H9 (cell line): ENCODE measurements at places on chromosomes 13 and 19. TPM values are rescaled to one million over a fixed set of nuclear protein-coding genes. Genes with fewer than 3 reads are reported as not detected.

GRCh38 chr13:113840541-113841352, 23.1 kb downstream of the GAS6 start:
- no peak for DNase-seq

GRCh38 chr13:33629605-33630360, 188.2 kb upstream of the RFC3 start:
- no peak for DNase-seq

The PSG3 gene
- not detected in 2 replicates for total RNA-seq

GRCh38 chr19:33437393-33437820, 63.9 kb downstream of the CEBPG start:
- no peak for DNase-seq

GRCh38 chr13:113283904-113284303, 13.1 kb upstream of the LAMP1 start:
- DNase-seq, result no peak

DNA sequence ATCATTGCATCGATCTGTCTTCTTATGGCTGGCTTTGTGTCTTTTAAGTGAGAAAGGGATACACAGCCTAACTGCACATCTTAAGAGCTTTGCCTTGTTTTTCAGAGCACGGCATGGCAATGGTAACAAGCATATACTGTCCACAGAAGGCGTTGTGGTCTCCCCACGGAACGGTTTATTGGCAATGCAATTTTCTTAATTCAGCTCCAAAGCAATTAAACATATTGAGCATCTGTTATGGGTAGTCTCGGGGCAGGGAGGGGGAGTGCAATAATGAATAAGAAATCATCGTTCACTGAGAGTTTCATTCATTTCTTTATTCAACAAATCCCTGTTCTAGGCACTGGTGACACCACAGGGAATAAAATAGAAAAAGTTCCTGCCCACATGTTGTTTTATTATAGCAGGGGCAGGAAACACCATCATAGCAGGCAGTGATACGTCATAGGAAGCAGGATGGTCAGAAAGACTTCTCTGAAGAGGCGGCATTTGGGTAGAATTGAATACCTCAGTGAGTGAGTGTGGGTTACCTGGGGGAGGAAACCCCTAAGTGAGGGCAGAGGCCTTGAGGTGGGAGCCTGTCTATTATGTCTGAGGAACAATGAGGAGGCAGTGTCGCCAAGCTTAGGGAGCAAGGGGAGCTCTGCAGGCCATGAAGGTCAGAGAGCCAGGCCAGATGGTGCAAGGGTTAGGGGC, 185.7 kb upstream of the KL start:
- DNase-seq, result no peak

DNA sequence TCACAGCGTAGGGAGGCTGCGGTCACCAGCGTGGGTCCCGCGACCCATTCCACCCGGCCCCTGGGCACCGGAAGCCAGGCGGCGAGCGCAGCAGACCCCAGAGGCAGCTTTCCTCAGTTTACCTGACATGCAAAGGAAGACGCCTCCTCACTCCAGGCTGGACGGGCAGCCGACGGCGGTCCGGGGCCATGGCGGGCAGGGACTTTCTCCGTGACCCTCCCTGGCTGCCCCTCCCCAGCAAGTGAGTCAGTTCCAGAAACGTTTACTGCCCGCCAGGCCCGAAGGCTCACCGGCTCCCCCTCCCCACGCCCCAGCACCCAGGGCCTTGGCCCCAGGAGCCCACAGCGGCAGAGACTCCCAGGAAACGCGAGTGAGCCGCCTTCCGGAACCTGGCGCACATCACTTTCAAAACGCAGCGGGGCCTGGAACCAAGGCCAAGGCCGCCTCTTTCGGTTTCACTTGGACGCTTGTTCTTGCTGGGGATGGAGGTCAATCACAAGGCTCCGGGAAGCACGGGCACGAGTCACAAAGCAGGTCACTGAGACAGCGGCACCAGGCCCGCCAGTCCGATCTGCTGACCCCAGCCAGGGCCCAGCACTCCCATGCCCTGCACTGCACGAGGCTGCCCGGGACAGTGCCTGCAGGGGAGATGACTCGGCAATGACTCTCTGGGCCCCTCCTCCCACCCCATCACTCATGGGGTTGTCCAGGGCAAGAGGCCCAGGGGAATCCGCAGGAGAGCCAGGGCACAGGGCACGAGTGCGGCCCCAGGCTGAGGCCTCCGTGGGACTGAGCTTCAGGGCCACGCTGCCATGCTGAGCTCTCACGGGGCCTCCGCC, 5.3 kb downstream of the SBNO2 start:
- DNase-seq, result no peak

- no peak for DNase-seq
Measured at GRCh38 chr13:19763618-19764017, 19.1 kb downstream of the PSPC1 start.

DNA sequence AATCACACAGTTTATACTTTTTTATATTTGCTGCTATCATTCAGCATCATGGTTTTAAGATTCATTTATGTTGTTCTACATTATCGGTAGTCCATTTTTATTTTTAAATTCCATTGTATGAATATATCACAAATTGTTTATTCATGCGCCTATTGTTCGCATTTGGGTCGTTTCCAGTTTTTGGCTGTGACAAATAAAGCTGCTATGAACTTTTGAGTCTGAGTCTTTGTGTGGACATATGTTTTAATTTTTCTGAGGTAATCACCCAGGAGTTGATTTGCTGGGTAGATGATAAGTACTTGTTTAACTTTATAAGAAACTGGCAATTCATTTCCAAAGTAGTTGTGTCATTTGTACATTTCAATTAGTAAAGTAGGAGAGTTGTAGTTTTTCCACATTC, 74.2 kb upstream of the CSNK1A1L start:
- DNase-seq, result no peak

The ADGRL1 gene
- 116 and 117 TPM in 2 replicates for total RNA-seq

DNA sequence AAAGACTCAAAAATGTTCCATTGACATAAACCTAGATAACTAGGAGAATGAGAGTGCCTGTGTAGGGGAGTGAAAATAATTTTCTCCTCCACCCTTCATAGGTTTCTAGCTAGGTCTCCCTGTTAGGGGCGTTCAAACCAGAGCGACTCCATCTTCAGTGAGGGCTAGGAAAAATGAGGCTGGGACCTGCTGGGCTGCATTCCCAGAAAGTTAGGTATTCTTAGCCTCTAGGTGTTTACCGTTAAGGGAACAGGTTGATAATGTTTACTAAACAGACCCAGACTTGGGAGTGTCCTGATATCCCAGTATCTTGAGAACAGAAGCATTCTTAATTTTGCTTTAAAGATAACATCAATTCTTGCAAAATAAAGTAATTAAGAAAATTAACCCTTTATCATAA, 20.1 kb downstream of the PABPC3 start:
- DNase-seq, result no peak

The CAMSAP3 gene
- total RNA-seq, result 28.4 and 31.3 TPM in 2 replicates

The SLC25A41 gene
- total RNA-seq, result 0.20 and 0.42 TPM in 2 replicates

The ZNF285 gene
- 3.9 TPM in 2 replicates for total RNA-seq

GRCh38 chr19:18385675-18386542, at the start of gene GDF15:
Gene GDF15, plus strand, starts transcription at chr19:18386158. Its CDS starts 32 bp downstream, at chr19:18386190.
- peak; percentile 94 for DNase-seq

The TDRD12 gene
- total RNA-seq, result 1.2 and 1.3 TPM in 2 replicates

DNA sequence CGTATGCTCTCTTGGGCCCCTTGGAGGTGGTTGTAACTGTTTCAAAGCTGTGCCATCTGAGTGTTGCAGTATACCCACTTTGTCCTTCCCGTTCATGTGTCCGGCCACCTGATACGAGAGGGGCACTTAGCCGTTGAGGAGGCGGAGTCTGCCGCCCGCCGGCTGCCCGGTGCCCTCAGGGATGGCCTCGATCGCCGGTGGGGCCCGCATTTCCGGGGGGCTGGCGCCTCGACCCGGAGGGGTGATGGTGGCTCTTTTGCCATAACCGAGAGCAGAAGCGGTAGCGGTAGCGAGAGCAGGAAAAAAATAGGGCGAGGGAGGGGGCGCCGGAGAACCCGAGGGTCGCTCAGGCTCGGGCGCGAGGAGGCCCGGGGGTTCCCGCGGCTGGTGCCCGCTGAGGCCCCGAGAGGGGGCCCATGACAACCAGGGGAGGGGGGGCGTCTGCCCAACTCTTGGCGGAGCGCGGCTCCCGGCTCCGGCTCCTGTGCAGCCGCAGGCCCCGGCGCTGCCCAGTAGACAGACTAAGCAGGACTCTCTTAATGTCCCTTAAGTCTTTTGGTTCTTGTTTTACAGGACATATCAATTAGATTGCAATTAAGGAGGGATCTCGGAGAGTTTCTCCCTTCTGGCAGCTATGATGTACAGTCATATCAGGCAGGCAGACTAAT, 342.7 kb upstream of the SGCG start:
- DNase-seq, result no peak

The UBE2L5 gene
- total RNA-seq, result 0.20 TPM in 1 of 2 replicates, not detected in the other

The CLC gene
- total RNA-seq, result 0.39 and 0.88 TPM in 2 replicates

DNA sequence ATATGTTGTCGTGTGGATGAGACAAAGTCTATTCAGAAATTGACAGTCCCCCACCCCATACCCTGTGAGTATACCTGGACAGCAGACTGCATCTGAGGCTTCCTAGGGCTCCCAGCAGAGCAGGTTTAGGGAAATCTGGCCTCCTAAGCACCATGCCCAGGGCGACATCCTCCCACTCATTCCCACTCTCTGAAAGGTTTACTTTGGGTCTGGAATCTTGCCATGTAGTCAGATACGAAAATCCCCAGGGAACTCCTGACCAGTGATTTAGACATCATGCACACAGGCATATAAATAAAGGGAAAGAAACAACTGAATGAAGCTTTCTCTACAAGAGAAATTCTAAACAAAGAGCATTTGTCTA, 717 bp upstream of the NALCN start:
- no peak for DNase-seq

The ZNF296 gene
- total RNA-seq, result 14.3 and 14.8 TPM in 2 replicates

DNA sequence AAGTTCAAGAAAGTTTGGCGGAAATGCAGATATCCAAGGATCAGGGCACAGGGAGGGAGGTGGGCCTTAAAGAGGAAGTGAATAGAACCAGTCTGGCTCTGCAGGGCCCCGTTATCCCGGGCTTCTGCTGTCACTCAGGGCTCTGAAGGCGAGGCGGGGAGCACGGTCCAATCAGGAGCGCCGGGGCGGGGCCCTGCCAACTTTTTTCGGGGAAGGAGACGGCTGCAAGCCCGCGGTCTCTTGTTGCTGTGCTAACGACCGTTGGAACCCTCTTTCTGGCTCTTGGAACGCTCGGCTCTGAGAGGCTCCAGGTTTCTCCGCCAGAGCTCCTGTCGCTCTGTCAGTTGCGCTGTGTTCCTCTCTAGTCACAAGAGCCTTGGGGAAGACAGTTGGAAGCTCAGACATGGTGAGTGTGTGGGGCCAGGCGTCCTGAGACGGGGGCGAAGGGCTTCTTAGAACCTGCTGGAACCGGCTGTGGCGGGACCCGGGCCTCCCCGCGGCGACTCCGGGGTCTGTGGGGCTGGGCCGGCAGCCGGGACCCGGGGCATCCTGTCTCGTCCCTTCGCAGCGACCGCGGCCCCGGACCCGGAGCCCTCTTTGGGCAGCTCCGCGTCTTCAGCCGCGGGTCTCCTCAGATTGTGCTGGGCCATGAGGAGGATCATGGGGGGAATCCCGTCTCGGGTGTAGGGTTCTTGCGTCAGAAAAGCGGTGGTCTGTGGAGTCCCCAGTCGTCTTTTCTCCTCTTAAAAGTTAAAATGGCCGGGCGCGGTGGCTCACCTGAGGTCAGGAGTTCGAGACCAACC, 27.7 kb downstream of the ZNF844 start:
- peak; percentile 94 for DNase-seq

GRCh38 chr13:78309497-78310180, 293.7 kb downstream of the POU4F1 start:
- DNase-seq, result no peak

- no peak for DNase-seq
Measured at GRCh38 chr19:19409205-19409604, 3.7 kb downstream of the GATAD2A start.

- peak; percentile 19 for DNase-seq
Measured at GRCh38 chr13:113545931-113546516, 38.5 kb upstream of the TFDP1 start.

GRCh38 chr13:100921139-100921538, 246.5 kb upstream of the TMTC4 start:
- no peak for DNase-seq

DNA sequence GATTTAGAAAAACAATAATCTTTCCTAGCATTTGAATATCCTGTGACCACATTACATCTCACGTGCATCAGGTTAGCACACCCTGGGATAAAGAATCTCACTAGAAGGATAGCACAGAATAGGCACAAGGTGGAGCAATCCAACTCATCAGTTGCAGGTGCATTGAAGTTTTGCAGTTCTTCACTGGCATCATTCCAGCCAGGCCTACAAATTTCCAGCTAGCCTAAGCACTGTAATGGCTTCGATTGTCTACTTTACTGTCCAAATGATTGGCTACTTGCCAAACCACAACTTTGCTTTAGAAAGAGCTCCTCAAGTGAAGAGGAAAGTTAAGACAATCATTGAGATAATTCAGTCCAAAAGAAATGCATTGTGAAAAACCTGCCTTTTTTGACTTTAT, 89.5 kb downstream of the SPRY2 start:
- no peak for DNase-seq
